Fibroblast of skin of back (primary cell): ENCODE measurements at places on chromosomes 16 and 17.

DNA sequence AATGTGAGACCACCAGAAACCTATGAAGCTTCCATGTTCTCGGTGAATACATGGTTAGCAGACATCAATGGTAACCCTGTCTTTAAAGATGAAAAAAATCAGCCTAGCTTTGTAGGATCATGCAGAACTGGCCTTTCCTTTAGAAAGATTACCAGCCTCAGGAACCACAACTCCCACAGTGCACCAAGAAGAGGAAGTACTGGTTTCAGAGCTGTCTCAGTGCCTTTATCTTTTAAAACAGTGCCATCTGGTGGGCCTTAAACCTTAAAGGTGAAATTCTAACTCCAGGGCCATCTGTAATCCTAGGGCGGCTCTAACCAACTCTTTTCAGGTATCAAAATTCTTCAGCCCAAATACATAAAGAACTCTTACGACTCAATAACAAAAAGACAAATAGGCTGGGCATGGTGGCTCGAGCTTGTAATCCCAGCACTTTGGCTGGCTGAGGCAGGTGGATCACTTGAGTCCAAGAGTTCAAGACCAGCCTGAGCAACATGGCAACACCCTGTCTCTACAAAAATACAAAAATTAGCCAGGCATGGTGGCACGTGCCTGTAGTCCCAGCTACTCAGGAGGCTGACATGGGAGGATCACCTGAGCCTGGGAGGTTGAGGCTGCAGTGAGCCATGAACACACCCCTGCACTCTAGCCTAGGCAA lies 5.4 kb downstream of the ATPAF2 start:
- peak; percentile 85 for DNase-seq

DNA sequence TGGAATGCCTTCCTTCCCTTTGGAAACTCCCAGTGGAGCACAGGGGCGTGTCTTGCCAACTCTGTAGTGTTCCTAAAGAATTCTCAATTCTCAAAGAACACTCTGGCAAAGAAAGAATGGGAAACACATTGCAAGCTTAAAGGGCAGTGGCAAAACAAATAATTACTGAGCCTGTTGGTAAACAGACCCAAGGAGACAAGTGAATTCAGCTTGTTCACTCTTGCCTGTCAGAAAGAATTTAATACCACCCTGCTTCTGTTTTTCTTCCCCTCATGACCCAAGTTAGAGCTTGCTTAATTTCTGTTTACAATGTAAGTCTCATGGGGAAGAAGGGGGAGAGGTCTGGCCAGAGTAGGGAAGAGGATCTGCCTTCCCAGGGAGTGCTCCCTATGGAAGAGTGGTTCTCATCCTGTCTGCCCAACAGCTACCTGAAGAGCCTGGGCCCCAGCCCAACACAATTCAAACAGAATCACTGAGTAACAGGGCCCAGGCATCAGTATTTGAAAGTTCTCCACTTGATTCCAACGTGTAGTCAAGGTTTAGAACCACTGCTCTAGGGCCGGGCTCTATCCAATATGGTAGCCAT lies 386.0 kb downstream of the SLC39A11 start:
- DNase-seq = peak; percentile 72

DNA sequence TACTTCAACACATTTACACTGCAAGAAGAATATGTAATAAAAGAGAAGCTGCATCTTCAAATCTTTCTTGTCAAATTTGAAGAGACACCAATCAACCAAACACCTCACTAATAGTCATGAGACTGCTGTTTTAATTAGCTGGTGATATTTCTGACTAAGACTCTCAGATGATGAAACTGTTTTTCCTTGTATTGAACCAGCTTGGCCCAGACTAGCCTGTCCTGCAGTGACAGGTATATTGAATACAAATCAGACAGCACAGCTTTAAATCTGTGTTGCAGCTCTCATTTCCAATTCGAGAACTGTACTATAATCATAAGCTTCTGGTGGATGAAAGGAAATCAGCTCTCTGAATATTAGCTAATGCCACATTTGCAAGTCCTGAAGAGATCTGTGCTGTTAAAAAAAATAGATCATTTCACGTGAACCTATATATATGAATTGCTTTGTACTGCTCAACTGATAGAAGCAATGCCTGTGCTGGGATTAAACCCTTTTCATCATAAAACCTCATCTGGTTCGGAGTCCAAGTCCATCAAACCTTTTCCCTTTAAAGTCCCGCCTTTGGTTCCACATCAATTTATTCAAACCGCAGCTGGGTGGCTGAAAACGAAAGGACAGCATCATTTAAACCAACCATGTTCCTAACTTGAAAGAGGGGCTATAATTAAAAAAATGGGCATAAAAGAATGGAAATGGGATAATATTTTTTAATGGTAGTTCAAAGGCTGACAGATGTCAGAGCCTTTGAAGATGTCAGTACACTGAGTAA lies 306.2 kb downstream of the CEP112 start:
- no peak for DNase-seq

DNA sequence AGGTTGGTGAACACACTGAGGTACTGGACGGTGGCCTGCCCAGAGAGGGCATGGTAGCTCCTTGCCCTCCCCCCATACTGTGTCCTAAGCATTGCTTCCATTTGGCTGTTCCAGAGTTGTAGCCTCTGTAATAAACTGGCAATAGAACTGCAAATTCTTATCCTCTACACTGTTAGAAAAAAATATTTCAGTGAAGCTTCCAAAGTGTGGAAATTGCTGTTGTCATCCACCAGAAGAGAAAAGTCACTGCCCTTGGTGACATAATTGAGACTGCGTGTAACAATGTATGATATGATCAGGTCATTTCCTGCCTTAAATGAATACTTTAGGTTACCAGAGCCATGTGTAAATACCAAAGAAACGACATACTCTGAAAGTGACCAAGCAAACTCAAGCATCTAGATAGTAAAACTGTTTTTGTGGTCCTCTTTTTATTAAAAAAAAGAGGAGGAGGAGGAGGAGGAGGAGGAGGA lies 65.9 kb downstream of the CEP95 start:
- DNase-seq = peak; percentile 88

DNA sequence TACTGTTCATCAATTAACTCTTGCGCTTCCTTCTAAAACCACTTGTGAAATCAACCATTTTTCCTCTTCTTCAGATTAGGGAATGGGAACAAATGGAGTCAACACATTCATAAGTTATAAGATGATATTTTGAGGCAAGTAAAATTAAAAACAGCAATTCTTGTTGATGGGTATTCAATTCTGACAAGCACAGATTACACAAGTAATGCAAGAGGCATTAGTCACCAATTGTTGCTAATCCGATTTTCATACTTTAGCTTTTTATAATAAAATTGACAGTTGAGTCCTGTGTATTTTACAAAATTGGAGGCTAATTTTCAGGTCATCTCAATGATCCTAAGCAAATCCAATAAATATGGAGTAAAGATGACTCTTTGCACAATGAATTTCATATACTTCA lies 918.4 kb upstream of the SOX9 start:
- no peak for DNase-seq
